GM10248 (cell line): ENCODE measurements at places on chromosomes 7 and 10.

GRCh38 chr10:119211176-119211575, 3.8 kb downstream of the GRK5 start:
- no peak for DNase-seq

DNA sequence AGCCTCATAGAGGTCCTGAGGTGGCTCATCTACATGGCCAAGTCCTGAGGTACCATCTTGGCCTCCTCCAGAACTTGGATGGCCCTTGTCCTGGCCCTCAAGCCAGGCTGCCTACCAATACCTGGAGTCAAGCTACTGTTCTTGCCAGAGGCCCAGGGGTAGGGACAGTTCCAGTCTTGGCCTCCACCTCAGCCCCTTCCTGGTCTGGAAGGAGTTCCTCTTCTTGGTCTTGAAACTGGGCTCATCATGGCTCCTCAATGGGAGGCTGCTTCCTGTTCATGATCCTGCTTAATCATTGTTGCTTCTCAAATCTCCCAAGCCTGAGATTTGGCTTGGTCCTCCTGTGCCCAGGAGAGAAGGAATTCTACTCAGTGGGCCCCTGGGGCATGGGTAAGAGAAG, 3.9 kb downstream of the HPS6 start:
- DNase-seq, result no peak

DNA sequence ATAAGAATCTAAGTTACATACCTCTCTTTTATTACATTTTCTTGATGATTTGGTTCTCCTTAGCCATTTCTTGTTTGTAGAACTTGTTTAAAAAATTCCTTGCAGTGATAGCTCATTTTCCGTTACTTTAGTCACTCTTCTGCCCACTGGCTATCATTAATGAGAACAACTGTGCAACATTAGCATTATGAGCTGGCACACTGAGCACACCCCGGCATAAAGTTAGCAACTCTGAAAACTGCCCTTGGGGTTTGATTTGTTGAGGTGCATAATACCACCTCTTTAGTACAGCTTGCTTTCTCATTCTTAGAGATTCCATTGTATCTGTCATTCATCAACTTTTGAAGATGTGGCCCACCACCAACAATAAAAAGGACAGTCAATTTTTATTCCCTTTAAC, 87.6 kb upstream of the ADCY1 start:
- no peak for DNase-seq

GRCh38 chr10:116627386-116627933, 6.7 kb downstream of the PNLIPRP2 start:
- DNase-seq, result no peak

- DNase-seq, result no peak
Measured at GRCh38 chr7:1607696-1608095, 37.9 kb upstream of the PSMG3 start.

DNA sequence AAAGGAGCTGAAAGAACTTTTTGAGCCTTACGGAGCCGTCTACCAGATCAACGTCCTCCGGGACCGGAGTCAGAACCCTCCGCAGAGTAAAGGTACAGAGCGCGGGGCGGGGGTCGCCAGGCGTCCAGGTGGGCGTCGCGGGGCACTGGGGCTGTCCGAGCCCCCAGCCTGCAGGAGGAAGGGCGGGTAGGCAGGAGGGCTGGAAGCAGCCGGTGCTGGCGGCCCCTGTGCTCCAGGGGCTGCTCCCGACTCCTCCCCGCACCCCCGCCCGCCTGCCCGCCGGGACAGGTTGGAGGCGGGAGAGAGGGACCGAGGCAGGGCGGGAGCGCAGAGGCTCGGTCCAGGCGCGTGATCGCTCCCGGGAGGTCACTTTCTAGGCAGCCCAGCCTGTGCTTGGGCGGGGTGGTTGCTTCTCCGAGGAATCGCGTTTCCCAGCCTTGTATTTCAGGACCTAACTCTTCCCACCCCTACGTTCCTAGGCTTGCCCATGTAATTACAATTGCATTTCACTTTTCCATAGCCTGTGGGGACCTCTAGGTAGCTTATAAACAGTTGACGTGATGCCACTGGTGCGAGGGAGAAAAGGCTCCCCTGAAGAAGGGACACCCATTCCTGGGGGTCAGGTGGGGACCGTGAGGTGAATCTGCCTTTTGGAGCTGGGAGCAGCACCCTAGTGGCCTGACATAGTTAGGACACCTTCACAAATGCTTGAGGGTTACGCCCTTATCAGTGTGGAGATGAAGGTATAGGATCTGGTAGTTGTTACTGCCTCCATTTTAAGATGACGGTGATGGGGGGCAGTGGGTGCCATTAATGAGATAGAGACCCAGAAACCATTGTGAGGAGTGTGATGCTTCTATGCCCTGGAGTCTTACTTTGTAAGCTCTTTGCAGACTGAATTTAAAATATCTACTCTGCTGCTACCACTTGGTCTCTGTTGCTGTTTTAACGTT, 148.2 kb downstream of the CELF2 start:
- peak; percentile 72 for DNase-seq

DNA sequence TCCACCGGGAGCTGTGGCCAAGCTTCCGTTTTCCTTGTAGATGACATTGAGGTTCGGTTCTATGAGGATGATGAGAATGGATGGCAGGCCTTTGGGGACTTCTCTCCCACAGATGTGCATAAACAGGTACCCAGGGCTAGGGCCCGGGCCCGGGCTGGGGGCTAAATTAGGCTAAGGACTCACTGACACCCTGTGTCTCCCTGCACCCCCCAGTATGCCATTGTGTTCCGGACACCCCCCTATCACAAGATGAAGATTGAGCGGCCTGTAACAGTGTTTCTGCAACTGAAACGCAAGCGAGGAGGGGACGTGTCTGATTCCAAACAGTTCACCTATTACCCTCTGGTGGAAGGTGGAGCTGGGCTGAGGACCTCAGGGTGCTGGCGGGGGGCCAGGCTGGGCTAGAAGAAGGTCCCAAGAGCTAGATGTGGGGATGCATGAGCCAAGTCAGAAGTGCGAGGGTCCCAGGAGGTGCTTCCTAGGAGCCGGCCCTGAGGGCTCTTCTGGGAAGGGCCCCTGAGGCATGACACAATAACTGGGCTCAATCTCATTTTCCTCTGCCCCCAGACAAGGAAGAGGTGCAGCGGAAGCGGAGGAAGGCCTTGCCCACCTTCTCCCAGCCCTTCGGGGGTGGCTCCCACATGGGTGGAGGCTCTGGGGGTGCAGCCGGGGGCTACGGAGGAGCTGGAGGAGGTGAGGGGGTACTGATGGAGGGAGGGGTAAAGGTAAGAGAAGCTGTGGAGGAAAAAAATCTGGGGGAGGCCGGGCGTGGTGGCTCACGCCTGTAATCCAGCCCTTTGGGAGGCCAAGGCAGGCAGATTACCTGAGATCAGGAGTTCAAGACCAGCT, 2.9 kb downstream of the NFKB2 start:
- DNase-seq, result no peak

GRCh38 chr7:98872328-98872924, 2.6 kb upstream of the TMEM130 start:
- no peak for DNase-seq

GRCh38 chr7:68213838-68214237, 1217.2 kb downstream of the TYW1 start:
- no peak for DNase-seq

DNA sequence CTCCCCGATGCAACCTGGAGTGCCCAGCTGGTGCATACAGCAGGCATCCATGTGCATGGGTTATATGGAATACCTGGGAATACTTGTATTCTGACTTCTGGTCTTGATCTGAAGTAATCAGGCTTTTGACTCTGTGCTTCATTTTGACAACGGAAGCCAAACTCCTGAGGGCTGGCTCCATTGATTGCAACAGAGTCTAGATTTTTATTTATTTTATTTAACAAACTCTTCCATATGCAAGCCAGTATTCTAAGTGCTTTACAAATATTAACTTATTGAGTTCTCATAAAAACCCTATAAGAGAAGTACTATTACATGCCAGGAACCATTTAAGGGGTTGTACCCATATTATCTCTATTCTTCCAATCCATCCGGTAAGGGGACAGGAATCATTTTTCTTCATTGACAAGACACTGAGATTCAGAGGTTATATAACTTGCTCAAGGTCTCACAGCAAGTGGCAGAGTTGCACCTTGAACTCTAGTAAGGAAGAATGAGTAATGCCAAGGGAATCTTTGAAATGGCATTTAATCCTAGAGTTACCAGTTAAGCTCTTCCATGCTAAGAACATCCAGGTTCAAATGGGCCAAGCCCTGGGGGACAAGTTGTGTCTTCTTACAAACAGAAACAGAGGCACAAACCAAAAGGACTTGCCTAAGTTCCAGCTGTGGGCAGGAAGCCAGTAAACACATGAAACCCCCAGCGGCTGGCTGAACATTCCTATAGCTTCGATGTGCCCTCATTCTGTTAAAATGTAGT, 241.0 kb downstream of the WDR11 start:
- DNase-seq, result no peak

DNA sequence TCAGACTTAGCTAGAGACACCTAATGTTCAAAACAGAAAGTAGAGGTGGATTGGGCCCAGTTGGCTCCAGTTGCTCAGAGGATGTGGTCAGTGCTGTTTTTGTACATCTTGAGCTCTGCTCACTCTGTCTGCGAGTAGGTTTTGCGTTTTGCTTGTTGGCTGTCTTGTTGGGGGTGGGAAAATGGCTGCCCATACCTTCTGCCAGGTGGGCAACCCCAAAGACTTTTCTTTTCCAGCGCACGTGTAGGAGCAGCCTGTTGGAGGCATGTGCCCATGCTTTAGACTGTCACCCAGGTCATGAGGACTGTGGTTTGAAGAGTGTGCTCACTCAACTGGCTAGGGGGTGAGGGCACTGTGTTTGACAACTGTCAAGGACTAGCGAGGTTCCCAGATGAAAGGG, 73.9 kb downstream of the KAT6B start:
- peak; percentile 38 for DNase-seq

- DNase-seq, result peak; percentile 13
Measured at GRCh38 chr7:94003446-94004023, 620 bp downstream of the BET1 start.

DNA sequence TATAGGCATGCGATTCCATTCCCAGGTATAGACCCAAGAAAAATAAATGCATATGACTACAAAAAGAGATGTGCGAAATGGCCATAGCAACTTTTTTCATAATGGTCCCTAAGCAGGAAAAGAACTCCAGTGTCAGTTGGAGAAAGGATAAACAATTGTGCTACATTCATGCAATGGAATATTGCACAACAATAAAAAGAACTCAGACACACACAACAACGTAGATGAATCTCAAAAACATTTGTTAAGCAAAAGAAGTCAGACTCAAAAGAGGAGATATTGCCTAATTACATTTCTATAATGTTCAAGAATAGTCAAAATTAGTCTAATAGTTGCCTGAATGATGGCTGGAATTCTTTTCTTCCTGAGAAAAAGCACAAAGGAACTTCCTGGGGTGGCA, 141.1 kb upstream of the GLI3 start:
- DNase-seq, result no peak

- no peak for DNase-seq
Measured at GRCh38 chr7:117836-118614, 74.3 kb upstream of the FAM20C start.

- no peak for DNase-seq
Measured at GRCh38 chr10:66843396-66843795, 82.4 kb upstream of the LRRTM3 start.

DNA sequence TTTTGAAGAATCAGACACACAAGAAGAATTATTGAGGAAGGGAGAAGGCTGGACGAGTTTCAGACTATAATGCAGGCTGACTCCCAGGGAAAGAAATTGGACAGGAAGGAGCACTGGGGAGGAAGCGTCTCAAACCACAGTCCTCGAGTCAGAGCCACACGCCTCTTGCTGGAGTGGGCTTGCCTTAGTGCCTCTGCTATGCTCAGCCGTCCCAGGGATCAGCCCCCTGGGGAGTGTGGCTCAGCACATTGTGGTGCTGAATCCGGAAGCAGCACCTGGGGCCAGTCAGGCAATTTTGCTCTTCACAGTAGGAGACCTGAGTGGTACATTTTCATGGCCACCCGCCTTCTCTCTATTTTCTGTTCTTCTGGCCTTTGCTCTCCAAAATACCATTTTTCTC, 67.4 kb upstream of the SLC35G1 start:
- DNase-seq, result no peak

DNA sequence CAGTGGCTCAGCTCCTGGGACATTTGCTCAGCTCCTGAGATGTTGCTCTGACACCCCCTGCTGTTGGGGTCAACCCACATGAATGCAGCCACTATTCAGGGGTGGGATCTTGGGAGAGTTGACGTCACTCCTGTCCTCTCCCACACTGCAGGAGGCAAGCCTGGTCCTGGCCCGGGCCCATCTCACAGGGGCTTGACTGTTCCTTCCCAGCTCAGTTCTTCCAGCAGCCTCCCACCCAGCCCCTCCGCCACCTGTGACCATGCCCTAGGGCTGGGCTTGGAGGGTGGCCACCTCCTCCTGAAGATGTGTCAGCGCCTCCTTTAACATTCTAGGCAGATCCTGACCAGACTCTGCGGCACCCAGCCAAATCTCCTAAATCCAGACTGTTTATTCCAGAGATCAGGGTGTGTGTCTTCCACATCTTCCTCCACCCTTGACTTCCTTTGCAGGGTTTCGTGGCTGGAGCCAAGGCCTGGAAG, 19.1 kb upstream of the OPALIN start:
- no peak for DNase-seq

GRCh38 chr7:107994421-107995030, 8.4 kb downstream of the LAMB1 start:
- no peak for DNase-seq

- DNase-seq, result no peak
Measured at GRCh38 chr10:5545011-5545410, 20.2 kb downstream of the CALML3 start.

DNA sequence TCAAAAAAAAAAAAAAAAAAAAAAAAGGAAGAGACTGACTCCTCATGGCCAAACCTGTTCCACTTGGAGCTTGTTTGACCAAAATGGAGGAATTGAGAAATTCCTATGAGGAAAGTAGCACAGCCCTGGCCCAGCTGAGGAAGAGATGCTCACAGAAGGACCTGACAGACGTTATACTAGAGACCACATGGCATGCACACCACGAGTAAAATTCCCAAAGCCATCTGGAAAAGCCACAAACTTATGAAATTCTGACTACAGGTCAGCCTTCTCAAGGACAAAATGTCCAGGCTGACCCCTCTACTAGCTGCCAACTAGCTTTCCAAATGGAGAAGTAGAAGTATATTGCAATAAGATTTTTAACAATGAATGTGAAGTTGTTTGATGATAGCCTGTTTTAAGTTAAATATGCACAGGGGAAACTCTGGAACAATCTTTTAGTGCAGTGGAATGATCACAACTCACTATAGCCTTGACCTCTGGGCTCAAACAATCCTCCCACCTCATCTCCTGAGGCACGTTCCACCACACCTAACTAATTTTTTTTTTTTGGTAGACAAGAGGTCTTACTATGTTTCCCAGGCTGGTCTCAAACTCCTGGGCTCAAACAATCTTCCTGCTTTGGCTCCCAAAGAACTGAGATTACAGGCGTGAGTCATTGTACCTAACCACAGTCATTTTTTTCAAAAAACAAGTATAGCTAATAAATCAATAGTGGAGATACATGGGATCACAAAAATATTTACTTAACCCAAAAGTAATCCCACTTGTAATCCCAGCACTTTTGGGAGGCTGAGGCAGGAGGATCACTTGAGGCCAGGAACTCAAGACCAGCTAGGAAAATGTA, 75.7 kb downstream of the AKR1D1 start:
- DNase-seq, result no peak

DNA sequence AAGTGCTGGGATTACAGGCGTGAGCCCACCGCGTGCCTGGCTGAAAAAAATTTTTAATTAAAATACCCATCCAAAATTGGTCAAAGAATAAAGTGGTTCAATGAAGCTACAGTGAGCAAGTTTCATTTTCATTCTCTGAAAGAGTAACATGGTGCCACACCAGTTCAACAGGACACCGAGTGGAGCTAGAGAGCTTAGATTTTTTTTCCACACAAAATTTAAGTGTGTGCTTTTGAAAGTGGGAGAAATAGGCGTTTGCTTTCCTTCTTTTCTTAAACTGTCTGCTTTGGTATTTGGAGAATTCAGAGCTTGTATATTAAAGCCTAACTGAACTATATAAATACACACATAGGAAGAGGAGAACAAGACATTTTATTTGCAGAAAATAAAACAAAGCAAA, 43.4 kb downstream of the BPGM start:
- DNase-seq, result peak; percentile 30
